ENCODE measurements at places on chromosomes 16 and 17.

- no peak for DNase-seq
Measured at GRCh38 chr17:68344701-68345136, 53.4 kb downstream of the ARSG start.

- DNase-seq: no peak
Measured at GRCh38 chr16:86391486-86391885, 118.8 kb upstream of the FOXF1 start.

DNA sequence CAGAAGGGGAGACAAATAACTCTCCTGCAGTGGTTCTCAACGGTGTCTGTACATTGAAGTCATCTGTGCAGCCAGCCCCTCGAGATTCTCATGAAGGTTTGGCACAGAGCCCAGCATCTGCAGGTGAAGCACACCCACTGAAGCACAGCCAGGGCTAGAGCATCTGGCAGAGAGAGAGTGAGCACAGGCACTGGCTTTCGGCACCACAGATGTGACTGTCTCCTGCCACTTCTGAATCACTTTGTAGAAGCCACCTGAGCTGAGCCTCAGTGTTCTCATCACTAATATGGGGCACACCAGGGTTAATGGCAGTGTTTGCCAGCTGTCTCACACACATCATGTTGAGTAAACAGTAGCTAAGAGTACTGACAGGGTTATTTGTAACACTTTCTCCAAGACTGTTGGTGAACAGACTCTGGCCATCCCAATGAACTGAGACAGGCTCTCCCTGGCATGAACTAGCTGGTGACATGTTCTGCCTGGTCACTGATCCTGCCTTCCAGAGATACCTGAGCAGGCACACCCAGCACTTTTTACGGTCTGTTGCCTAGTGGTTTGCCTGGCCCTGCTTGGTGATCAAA lies 10.9 kb downstream of the HSPB9 start:
- DNase-seq: no peak

DNA sequence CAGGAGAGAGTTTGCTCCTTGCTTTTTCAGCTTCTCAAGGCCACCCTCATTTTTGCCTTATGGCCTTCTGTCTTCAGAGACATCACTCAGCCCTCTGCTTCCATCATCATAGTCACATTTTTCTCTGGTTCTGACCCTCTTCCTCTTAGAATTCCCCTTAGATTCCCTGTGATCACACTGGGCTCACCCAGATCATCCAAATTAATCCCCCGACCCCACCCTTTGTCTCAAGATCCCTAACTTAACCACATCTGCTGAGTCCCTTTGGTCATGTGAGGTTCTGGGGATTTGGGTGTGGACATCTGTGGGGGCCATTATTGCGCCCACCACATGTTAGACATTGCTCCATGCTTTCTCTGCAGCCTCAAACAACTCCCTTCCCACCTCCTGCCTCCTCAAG lies 323.4 kb downstream of the CPPED1 start:
- no peak for DNase-seq

DNA sequence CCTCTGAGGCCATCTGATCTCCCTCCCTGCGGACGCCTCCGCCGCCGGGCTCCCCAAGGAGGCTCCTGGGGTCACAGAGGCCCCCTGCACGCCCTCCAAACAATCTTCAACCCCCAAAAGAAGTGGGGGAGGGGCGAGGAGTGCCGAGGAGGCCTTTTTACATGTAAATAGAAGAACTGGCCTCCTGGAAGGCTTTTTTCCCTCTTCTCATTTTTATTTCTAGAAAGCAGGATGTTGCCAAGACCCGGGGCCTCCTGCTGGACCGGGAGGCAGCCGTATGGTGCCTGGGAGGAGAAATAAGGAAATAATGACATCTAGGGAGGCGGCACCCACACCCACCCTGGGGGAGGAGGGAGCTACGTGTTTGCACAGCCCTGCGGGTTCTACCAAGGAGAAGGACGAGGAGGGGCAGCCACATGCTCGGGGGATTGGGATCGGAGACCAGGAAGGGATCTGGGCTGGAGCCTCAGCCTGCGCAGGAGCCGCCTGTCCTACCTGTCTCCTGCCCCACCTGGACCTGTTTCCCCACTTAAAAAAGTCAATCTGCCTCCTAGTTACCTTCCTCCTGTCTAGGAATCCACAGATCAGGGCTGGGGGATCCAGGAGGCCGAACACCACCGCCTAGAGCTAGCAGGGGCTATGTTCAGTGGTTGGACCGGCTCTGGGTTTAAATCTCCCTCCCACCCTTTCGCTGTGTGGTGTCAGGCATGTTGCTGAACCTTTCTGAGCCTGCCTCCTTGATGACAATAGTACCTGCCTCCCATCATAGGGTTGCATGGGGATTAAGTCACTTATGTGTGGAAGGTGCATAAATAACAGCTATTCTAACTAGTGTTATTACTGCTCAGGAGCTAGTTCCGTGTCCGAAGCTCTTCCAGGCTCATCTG lies 175.7 kb upstream of the GSE1 start:
- no peak for DNase-seq

DNA sequence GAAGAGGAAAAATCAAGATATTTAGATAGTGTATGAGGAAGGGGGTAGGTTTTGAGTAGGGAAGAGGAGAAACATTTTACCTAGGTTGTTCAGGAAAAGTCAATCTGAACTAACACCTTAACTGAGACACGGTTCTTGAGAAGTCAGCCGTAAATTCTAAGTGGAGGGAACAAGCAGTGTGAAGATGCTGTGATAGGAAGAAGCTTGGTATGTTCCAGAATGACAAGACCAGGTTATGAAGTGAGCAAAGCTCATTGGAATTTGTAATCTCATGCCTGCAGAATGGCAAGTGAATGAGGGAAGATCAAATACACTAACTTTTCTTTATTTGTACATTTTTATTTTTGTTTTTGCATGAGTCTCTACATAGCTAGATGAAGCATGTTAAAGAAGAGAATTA lies 307.6 kb downstream of the ZFHX3 start:
- DNase-seq: no peak

- DNase-seq: no peak
Measured at GRCh38 chr16:35409503-35409902, 1950.1 kb downstream of the TP53TG3F start.

- no peak for DNase-seq
Measured at GRCh38 chr17:19716108-19717030, at the start of gene SLC47A2. Gene SLC47A2, minus strand, starts transcription at chr17:19716584. Its CDS starts 29 bp downstream, at chr17:19716555.

DNA sequence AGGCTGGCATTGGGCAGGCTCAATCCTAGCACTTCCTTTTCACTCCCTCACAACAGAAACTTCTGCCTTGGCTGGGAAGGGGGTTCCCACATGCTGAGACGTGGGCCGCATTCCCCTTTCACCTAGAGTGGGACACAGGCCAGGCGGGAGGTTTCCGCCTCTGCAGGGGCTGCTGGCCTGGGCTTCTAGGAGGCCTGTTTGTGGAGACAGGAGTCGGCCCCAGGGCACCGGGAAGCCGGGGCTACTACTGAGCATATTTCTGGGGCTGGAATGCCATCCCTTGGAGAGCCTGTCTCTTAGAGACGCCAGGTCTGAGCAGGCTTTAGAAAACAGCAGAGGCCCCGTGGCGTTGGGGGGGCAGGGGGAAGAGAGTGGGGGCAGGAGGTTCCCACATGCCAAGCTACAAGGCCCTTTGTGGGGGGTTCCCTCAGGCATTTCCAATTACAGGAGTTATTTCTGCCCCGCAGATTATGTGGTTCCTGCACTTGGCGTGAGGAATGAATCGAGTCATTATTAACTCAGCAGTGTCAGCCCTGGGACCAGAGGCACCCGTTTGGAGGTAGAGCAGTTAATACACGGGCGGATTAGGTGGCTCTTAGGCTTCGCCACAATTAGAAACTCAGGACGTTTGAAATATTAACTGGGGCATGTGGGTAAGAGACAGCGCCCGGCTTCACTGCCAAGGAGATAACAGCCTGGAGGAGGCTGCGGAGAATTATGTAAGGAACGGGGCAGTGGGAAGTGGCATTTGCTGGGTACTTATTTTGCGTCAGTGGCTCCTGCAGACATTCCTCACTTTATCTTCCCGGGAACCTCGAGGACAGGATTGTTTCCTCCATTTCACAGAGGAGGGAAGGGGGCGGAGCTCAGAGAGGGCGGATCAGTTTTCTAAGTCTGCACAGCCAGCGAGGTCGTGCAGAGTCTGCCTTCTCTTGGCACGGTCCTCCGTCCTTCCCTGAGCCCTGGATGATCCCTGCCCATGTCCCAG lies 162.5 kb downstream of the MAF start:
- no peak for DNase-seq

DNA sequence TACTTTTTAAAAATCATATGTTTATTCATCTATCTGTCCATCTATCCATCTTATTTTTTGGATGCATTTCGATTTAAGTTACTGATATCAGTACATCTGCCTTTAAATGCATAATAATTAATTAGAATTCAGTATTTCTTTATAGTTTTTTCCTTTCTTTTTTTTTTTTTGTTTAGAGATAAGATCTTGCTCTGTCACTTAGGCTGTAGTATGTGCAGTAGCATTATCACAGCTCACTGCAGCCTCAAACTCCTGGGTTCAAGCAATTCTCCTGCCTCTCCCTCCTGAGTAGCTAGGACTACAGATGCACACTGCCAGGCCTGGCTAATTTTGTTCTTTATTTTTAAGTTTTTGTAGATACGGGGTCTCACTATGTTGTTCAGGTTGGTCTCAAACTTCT lies 133.4 kb downstream of the SSH2 start:
- DNase-seq: no peak

DNA sequence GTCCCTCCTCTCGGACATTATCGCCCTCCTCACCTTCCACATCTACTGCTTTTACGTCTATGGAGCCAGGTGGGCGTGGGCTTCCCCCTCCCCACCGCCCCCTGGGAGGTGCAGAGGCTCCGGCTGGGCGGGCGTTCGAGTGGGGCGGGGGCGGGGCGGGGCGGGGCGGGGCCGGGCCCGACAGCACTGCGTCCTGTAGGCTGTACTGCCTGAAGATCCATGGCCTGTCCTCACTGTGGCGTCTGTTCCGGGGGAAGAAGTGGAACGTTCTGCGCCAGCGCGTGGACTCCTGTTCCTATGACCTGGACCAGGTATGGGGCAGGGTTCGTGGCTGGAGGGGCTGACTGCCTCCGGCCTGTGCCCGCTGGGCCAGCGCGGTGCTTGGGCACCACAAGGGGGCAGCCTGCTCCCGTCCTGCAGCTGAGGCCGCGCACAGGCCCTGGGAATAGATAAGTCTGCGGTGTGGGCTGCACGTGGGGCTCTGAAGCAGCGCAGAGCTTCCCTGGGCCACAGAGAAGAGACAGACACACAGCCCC lies 9.2 kb downstream of the PIGQ start:
- DNase-seq: no peak

GRCh38 chr16:50444526-50444925 lies 75.7 kb upstream of the BRD7 start:
- DNase-seq: no peak

DNA sequence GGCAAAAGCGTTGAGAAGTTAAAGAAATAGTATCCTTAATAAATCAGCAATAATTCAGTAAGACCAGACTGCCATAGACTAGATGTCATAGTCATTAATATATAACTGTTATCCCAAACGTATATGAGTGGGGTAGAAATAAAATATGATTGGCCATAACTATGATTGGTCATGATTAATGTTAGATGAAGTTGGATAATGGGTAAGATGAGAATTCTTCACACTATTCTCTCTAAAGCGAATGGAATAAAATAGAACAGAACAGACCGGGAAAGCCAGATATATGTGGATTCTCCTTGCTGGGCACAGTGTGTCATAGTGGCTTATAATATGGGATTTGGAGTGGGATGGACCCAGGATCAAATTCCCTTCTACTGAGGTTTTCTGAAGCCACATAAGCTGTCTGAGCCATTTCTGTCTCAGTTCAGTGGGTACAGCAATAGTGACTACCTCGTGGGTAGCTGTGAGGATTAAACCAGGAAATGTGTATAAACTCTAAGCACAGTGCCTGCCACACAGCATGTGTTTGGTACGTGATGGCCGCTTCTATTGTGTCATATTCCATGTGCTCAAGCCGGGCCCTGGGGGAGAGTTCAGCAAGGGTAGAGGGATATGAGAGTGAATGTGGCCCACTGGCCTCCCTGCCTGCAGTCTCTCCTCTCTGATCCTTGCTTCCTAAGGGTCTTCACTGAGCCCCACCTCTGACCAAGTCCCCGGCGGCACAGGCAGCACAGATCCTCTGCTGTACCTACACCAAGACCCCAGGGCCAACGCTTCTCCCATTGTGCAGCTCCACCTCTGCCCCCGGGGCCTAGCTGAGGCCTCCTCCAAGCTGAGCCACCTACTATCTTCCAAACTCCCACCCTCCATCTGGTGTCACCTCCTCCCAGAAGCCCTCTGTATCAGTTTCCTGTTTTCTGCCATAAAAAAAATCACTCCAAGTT lies 3.7 kb downstream of the CETP start:
- no peak for DNase-seq

GRCh38 chr16:12145918-12146317 lies 169.4 kb downstream of the SNX29 start:
- no peak for DNase-seq

DNA sequence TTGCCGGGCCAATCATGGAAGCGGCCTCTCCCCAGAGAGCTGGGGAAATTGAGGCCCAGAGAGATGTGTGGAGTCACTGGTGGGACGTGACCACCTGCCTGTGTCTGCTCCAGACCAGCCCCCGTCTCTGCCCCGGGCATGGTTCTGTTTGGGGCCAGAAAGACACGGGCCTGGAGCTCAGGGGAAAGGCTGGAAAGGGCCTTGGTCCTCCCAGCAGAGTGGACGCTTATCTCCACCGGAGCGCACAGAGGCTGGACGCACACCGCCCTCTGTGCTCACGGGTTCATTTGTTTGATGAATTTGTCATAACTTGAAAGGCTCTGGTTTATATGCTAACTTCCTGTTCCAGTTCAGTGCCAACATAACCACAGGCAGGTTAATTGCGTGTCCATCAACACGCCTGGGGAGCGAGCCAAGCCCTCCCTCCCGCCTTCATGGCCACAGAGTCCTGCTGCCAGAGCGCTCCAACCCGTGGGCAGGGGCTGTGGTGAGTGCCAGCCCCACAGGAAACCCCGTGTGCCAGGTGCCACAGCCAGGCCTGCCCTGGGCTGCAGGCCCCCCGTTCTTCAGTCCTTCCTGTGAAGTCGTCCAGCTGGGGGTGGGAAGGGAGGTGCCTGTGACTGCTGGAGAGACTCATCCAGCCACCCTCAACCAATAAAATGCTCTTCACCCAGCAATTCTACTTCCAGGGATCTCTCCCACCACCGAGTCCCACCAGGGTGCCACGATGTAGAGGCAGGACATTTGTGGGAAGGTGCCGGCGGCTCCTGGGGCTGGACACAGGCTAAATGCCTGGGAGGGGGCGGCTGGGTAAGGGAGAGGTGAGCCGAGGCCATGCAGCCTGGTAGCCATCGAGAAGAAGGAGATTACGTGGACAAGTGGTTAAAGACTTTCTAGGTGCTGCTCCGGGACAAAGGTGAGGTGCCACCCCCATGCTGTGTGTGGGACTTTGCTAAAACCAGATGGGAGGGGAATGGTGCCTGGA lies 29.4 kb upstream of the BAHCC1 start:
- DNase-seq: no peak

DNA sequence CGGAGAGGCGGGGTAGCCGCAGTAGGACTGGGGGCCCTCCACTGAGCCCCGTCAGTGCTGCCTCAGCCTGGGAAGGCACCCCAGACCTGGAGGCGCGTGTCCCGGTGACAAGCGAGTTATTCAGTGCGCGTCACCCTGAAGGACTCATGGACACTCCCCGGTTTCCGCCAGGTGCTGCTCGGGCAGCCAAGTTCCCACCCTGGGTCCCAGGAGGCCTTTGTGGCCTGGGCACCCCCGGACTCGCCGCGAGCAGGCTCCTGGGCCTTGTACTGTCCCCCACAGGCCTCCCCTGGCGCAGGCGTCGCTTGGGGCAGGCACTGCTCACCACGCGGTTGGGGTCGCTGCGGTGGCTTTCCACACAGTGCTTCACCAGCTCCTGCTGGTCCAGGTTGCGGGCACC lies 7.6 kb downstream of the RNF166 start:
- no peak for DNase-seq

All from SIG-M5 (cell line).